ENCODE measurements at places on chromosomes 3 and 15. TPM values are rescaled to one million over a fixed set of nuclear protein-coding genes. Genes with fewer than 3 reads are reported as not detected.

The SNRPN gene
- total RNA-seq = 117 TPM

The CCR1 gene
- total RNA-seq = not detected

The IRAK2 gene
- total RNA-seq = 11.1 TPM

The TRIM71 gene
- not detected for total RNA-seq

The SLC49A4 gene
- total RNA-seq = 11.6 TPM

The AADACL2 gene
- total RNA-seq = not detected

The PROS1 gene
- total RNA-seq = 5.2 TPM

The SNTN gene
- not detected for total RNA-seq

The ACTC1 gene
- total RNA-seq = not detected

The GOLGA8O gene
- 2.1 TPM for total RNA-seq

The SLC24A5 gene
- total RNA-seq = not detected

The AMT gene
- 3.3 TPM for total RNA-seq

The CORO2B gene
- total RNA-seq = 2.9 TPM

The CNBP gene
- 197 TPM for total RNA-seq

The UTS2B gene
- 1.1 TPM for total RNA-seq

The ZDHHC19 gene
- total RNA-seq = not detected

The RASSF1 gene
- 27.0 TPM for total RNA-seq

The APOD gene
- total RNA-seq = 1.8 TPM

The REC114 gene
- total RNA-seq = not detected

The MITF gene
- 2.5 TPM for total RNA-seq

The GABRB3 gene
- not detected for total RNA-seq

The MYH15 gene
- total RNA-seq = 0.14 TPM

The CRABP1 gene
- not detected for total RNA-seq

The ZNF80 gene
- total RNA-seq = not detected

The GPR15 gene
- total RNA-seq = not detected

The TMEM44 gene
- total RNA-seq = 115 TPM

The HERC2 gene
- total RNA-seq = 77.6 TPM

The RCCD1 gene
- 15.3 TPM for total RNA-seq

The SRGAP3 gene
- total RNA-seq = not detected

The BHLHE40 gene
- 57.4 TPM for total RNA-seq

The GP9 gene
- not detected for total RNA-seq

The HGD gene
- 0.44 TPM for total RNA-seq

The PLA2G4D gene
- total RNA-seq = not detected

The TUBGCP4 gene
- 19.4 TPM for total RNA-seq

The IL17RC gene
- 16.7 TPM for total RNA-seq

The RAB6B gene
- 6.7 TPM for total RNA-seq

The STXBP5L gene
- not detected for total RNA-seq

The LEKR1 gene
- 0.21 TPM for total RNA-seq

The POU1F1 gene
- not detected for total RNA-seq

The TRPM1 gene
- total RNA-seq = not detected

The SAXO2 gene
- total RNA-seq = 0.67 TPM

The RASGRP1 gene
- total RNA-seq = 0.38 TPM

The ALPK3 gene
- total RNA-seq = 36.2 TPM

All from endothelial cell of umbilical vein (primary cell).